Activated CD8-positive, alpha-beta memory T cell treated with anti-CD3 and anti-CD28 coated beads, Interleukin-2, amount 10 ng/mL, durations not matched to agents 7 days and 5 days (primary cell): ENCODE measurements at places on chromosomes 4 and X.

DNA sequence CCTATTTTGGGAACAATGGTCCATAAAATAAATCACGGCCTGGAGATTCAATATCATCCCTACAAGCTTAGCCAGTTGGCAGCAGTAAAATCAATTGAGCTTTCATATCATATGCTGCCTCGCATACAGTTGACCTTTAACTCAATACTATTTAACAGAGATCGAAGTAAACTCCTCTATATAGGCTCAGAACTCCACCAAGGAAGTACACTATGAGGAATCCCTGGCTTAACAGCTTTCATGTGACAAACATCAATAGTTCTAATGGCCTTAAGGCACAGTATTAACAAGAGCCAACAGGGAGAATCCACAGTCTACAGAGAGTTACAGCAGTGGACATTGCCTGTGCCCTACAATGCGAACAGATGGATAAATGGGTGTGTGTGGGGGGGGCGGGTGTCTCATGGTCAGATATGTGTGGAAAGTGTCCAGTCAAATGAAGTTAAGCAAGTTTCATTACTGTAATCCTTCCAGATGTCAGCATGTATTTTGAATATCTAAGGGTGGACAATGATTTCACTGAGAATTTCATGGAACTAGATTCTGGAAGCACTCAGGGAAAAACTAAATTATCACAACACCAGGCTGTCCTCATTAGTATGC is 98.2 kb upstream of the FAM9B start:
- no peak for DNase-seq

GRCh38 chr4:108919226-108919893 is 156.5 kb upstream of the ETNPPL start:
- DNase-seq, result no peak

- DNase-seq, result no peak
These were observed 173.0 kb upstream of the EMCN start for GRCh38 chr4:100690812-100691211.

GRCh38 chr4:151604238-151604637 is 156.6 kb downstream of the GATB start:
- no peak for DNase-seq

GRCh38 chr4:107666134-107666533 is 53.9 kb downstream of the PAPSS1 start:
- no peak for DNase-seq

GRCh38 chr4:73847526-73848182 is 5.4 kb upstream of the PF4V1 start:
- DNase-seq, result no peak

DNA sequence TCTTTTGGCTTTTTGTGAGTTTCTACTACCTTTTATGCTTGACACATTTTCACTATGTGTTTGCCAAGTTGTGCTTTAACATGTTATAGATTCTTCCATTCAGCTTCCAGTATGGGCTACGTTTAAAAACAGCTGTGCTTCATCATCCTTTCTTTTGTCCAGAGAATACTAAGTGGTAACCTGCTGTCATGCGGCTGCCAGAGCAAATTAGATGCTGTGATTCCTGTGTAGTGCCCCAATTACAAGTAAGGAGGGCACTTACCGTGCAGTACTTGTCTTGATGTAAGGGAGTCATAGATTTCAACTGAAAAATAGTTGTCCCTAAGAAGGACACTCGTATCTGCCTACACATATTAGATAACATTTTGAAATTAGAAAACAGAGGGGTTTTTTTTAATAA is 531.8 kb upstream of the GALNTL6 start:
- no peak for DNase-seq

DNA sequence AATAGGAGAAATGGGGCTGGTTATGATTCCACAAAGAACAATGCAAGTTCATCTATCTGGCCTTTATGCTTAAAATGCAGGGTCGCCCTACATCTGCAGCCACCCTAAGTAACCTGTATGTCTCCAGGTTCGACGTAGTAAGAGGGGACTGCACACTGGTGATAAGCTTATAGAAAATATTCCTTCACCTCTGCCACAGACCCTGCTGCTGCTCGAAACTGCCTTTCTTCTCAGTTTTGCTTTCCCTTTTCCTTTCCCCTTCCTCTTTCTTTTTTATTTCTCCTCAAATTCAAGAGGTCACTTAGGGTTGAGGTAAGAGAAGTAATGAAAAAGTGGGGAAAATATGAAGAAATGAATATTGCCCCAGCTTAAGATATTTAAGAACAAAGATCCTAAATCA is 123.5 kb downstream of the DCHS2 start:
- DNase-seq, result no peak

GRCh38 chr4:121597346-121597934 is 99.3 kb downstream of the ANXA5 start:
- DNase-seq, result no peak

DNA sequence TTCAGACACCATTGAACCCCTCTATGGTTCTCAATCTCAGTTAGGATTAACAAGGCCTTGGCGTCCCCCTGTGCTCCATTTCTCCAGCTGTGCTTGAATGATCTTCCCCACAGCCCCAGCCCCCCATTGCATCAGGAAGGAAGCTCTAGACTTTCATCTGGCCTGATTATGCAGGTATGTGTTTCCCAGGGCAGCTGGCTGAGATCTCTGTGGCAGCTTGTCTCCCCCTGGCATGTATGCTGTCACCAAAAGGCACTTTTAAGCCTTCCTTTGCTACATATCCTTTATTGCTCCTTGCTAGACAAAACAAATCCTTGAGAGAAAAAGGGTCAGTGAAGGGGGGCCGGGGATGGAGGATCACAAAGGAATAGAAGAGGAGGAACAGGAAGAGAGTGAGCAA is 1056.0 kb upstream of the SLIT2 start:
- DNase-seq, result no peak

DNA sequence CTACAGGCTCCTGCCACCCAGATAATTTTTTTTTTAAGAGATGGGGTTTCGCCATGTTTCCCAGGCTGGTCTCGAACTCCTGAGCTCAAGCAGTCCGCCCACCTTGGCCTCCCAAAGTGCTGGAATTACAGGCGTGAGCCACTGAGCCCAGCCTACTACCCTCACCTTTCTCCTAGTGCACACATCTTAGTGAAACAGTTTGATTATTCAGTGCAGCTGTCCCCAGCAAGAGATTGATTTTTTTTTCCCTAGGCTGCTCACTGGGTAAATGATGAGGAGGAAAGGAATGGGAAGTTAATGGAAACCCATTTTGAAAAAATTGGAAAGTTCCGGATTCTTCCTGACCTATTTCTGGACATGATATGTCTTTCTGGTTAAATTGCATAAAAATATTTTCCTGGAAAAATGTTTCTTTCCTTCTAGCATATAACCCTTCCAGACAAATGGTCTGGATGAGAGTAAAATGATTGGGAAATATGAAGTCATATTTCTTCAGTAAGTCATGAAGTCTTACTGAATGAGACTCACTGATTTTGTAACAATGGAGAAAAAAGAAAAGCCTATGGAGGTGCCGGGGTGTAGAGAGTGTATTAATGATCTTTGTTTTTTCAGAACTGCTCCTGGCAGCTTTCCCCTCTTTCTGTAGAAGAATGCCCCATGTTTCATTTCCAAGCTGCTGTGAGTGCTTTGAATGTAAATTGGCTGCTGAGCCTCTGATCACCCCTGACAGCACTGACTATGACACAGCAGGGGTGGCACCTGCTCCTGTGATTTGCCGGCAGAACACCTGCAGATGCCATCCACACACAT is 19.5 kb upstream of the ZNF41 start:
- DNase-seq, result no peak

DNA sequence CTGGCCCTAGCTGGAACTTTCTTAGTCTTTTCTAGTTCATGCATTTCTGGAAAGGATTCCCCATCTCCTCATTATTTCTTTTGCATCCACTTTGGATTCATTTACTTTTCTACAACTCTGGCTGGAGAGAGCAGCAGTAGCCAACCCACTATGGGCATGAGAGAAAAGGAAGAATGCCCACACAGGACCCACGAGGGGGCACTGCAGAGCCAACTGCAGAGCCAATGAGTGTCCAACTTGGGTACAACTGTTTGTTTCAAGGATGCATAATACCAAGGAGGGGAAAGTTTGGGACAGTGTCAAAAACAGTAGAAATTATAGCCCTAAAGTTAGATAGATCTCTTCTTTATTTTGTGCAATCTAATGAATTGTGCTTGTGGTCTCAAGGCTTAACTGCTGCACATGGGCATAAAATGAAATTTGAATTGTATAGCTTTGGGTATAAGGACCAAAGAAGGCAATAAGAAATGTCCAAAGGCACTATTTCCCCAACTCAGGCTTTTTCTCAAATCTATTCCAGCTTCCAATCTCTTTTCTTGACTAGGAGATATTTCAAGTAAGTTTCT is 230.6 kb downstream of the NSUN7 start:
- no peak for DNase-seq
